Esophagus mucosa (tissue), 1 donor: ENCODE measurements at places on chromosomes 4 and X. TPM values are rescaled to one million over a fixed set of nuclear protein-coding genes. Genes with fewer than 3 reads are reported as not detected.
A peak's percentile ranks its signal among the peaks of the same experiment; 100 is the strongest.

DNA sequence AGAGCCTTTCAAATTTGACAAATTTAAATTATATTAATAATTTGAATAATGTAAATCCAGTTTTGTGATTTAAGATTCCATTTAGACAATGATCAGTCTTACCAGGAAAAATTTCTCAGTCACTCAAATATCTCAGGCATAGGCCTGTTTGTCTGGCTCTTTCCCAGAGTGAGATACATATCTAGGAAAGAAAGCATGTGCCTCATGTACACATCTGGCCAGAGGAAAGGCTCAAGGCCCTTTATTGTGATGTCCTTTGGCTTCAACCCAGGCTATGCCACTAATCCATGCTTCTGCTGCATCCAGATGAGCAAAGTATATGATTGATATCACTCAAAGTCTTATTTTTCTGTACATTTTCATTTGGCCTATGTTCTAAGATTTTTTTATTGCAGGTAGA lies 473.3 kb upstream of the ADGRL3 start:
- ATAC-seq: no peak

GRCh38 chrX:44006081-44006480 lies 32.9 kb upstream of the NDP start:
- no peak for ATAC-seq

Gene LRCH2
- 0.12 TPM for total RNA-seq

DNA sequence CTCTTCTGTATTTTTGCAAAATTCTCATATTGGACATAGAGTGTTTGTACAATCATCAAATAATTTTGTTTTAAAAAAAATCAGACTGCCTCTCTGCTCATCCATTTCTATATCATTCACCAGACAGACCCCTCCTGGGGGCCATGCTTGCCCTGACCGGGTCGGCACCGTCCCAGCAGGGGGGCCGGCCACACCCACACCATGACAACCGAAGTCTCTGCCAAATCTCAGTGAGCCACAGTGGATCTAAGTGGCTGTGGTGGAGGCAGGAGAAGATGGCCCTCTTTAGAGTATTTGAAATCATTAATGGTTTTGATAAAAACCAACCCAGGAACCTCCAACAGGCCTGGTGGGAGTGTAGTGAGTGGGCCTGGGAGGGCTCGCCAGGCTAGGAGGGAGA lies 66.9 kb upstream of the ADRA2C start:
- no peak for ATAC-seq

GRCh38 chrX:2733286-2733685 lies 18.6 kb upstream of the XG start:
- ATAC-seq: no peak

GRCh38 chrX:111857534-111858060 lies 18.4 kb upstream of the TRPC5OS start:
- ATAC-seq: no peak

- no peak for ATAC-seq
These were observed 42.8 kb downstream of the UCHL1 start for GRCh38 chr4:41299486-41299885.

- ATAC-seq: no peak
These were observed 45.5 kb downstream of the CENPC start for GRCh38 chr4:67499799-67500198.

DNA sequence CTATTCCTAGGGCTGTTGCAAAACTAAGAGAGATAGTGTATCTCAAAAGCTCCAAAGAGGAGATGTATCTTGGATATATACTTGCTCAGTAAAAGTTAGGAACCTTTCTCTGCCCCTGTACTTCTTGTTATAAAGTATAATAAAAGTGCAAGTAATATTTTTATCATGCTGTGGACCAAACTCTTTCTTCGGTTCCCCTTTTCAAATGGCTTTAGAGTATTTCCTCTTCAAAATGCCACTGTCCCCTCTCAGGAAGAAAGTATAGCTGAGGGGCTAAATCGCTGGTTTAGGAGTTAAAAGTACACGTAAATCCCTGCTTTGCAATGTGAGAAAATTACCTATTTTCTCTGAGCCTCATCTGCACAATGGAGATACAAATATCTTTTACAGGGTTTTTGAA lies 169.1 kb upstream of the FTHL17 start:
- ATAC-seq: no peak

Gene CFAP99
- total RNA-seq: 0.28 TPM

Gene VEGFD
- 0.20 TPM for total RNA-seq

- peak; percentile 35 for ATAC-seq
These were observed 34.5 kb downstream of the NIPAL1 start for GRCh38 chr4:48051078-48051477.

Gene RRH
- 0.16 TPM for total RNA-seq

DNA sequence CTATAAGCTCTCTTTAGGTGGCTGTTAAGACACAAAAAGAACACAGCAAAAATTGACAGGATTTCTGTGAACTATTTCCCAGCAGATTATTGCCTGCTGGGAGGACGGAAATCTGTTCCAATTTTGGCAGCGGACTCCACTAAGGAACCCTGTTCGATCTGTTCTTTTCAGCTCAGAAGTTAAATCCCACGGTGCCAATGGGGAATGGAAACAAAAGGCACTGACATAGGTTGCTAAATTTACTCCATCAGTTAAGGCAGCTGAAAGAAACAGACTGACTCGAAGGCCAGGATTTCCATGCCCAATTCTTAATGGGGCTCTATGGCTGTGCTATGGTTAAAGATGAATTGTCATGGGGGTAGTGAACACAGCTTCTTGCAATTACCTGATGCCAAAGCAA lies 126.5 kb upstream of the HPGD start:
- no peak for ATAC-seq

Gene TMSB15B
- total RNA-seq: 1.1 TPM

DNA sequence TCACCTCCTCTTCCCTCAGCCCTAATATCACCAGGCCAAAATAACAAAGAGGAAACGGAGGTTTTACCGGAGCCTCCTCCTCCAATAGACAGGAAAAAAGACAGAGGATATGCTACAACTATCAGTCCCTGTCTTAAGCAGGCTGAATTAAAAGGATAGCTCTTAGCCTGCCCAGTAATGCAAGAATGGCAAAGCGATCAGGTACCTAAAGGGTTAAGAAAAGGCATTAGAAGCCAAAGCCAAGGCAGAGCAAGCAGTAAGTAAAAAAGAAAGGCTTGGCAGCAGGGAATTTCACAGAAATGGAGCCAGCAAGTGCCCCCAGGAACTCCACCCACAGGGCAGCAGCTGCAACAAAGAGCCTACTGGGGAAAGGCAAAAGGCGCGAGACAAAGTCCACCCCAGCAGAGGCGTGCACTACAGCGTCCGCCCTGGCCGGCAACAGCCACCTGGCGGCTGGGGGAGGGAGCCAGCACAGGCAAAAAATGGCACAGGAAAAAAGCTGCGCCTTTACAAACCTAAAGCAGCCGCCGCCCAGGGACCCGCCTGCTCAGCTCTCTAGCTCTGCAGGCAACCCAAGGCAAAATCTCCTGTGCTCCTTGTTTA lies 220.6 kb upstream of the ZC4H2 start:
- ATAC-seq: no peak

- no peak for ATAC-seq
These were observed 14.5 kb upstream of the LNX1 start for GRCh38 chr4:53605783-53606182.

Gene GPR82
- total RNA-seq: 0.12 TPM

GRCh38 chr4:152033621-152034020 lies 272.8 kb upstream of the GATB start:
- no peak for ATAC-seq

GRCh38 chrX:37424000-37424429 lies 74.9 kb downstream of the PRRG1 start:
- ATAC-seq: no peak

Gene SSX1
- not detected for total RNA-seq

Gene BRS3
- total RNA-seq: not detected

Gene TXK
- 1.4 TPM for total RNA-seq

DNA sequence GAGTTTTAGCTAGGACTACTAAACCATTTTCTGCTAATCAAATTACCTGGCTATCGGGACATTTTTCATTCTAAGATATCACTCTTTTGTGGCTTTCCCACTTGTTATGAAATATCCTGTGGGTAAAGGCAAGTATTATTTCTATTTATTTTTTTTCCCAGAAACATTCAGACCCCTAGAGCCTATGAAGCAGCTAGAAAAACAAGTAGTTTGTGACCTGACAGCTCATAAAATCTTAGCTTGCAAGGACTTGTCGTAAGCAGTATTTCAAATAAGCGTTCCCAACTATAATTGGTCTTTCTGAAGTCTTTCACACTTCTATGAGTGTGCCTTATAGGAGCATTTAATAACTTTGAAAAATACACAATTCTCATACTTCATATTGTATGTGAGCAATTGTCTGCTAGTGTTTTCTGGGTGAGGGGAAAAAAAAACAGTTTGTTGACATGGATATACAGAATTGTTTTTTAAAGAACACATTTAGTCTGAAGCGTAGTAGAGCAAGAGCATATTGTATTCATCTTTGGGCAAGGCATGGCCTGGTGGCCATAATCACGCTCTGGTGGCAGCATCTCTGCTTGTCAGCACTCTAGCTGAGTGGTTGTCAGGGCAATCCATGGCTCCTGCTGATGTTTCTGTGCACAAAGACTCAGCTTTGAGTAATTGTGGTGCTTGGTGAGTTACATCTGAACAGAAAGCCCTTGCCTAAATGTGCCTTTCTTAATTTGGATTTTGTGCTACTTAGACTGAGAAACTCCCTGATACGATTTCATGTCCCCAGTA lies 2.6 kb downstream of the MCUB start:
- ATAC-seq: no peak

- ATAC-seq: no peak
These were observed 16.5 kb downstream of the UVSSA start for GRCh38 chr4:1363513-1363912.

GRCh38 chrX:46777971-46778810 lies 19.3 kb upstream of the SLC9A7 start:
- no peak for ATAC-seq
